Left ventricle myocardium superior (tissue), 1 donor: ENCODE measurements at places on chromosomes 16 and 17. TPM values are rescaled to one million over a fixed set of nuclear protein-coding genes. Genes with fewer than 3 reads are reported as not detected.

The CCDC144A gene
- 1.9 TPM for total RNA-seq

The CCDC102A gene
- total RNA-seq: 13.2 TPM

The ERI2 gene
- total RNA-seq: 11.5 TPM

The NRN1L gene
- not detected for total RNA-seq

The FNDC8 gene
- not detected for total RNA-seq

The FZD2 gene
- total RNA-seq: 3.1 TPM

The SULT1A2 gene
- total RNA-seq: 1.1 TPM

The ST6GALNAC1 gene
- 3.8 TPM for total RNA-seq

The C16orf74 gene
- total RNA-seq: 1.7 TPM

The FBXW10 gene
- total RNA-seq: not detected

The HES7 gene
- not detected for total RNA-seq

The SHISA6 gene
- total RNA-seq: 0.59 TPM

The DOC2A gene
- total RNA-seq: 0.82 TPM

The OR3A3 gene
- not detected for total RNA-seq

The ABI3 gene
- 5.6 TPM for total RNA-seq

The RARA gene
- total RNA-seq: 18.6 TPM

The GAS2L2 gene
- 0.27 TPM for total RNA-seq

The CA5A gene
- total RNA-seq: not detected

The PAQR4 gene
- total RNA-seq: 7.9 TPM

The PPP1R27 gene
- 0.67 TPM for total RNA-seq

The TPSD1 gene
- 0.50 TPM for total RNA-seq

The CMTM1 gene
- total RNA-seq: 2.1 TPM

The GNG13 gene
- not detected for total RNA-seq

The MYH13 gene
- total RNA-seq: not detected

The KRT12 gene
- not detected for total RNA-seq

The MT3 gene
- 3.8 TPM for total RNA-seq

The PRKCB gene
- 2.5 TPM for total RNA-seq

The GPR139 gene
- not detected for total RNA-seq

The PRPSAP1 gene
- 38.8 TPM for total RNA-seq

The DUS2 gene
- 4.9 TPM for total RNA-seq

The CDC42EP4 gene
- 51.4 TPM for total RNA-seq

The CCL16 gene
- not detected for total RNA-seq

The CCL2 gene
- 22.3 TPM for total RNA-seq

The KRTAP3-2 gene
- not detected for total RNA-seq

The SEPTIN12 gene
- total RNA-seq: not detected

The FLOT2 gene
- total RNA-seq: 108 TPM

The DNAI2 gene
- not detected for total RNA-seq

The AATK gene
- 14.5 TPM for total RNA-seq

The SMIM5 gene
- 15.8 TPM for total RNA-seq

The C1QTNF8 gene
- total RNA-seq: not detected

The CCL1 gene
- total RNA-seq: not detected

The MT1M gene
- 6.8 TPM for total RNA-seq

The ARL5C gene
- not detected for total RNA-seq

The PITPNM3 gene
- 0.59 TPM for total RNA-seq

The ABCC12 gene
- total RNA-seq: not detected

The CPHXL2 gene
- total RNA-seq: not detected

The CASKIN2 gene
- total RNA-seq: 36.6 TPM

The TAC4 gene
- total RNA-seq: not detected
